Caco-2 (cell line): ENCODE measurements at places on chromosomes 16 and 17. TPM values are rescaled to one million over a fixed set of nuclear protein-coding genes. Genes with fewer than 3 reads are reported as not detected.

DNA sequence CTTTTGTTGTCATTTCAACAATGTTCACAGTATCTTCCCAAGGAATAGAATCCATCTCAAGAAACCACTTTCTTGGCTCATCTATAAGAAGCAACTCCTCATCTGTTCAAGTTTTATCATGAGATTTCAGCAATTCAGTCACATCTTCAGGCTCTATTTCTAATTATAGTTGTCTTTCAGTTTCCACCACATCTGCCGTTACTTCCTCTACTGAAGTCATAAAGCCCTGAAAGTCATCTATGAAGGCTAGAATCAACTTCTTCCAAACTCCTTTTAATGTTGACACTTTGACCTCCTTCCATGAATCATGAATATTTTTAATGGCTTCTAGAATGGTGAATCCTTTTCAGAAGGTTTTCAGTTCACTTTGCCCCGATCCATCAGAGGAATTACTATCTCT is 102.1 kb downstream of the CDH13 start:
- H3K4me3 ChIP-seq, result no peak overlapping the region
- no peak overlapping the region for H3K27ac ChIP-seq
- no peaks in the 10 kb centered on the region for H3K27me3 ChIP-seq
- no peak for DNase-seq
- H3K36me3 ChIP-seq, result no peaks in the 10 kb centered on the region

DNA sequence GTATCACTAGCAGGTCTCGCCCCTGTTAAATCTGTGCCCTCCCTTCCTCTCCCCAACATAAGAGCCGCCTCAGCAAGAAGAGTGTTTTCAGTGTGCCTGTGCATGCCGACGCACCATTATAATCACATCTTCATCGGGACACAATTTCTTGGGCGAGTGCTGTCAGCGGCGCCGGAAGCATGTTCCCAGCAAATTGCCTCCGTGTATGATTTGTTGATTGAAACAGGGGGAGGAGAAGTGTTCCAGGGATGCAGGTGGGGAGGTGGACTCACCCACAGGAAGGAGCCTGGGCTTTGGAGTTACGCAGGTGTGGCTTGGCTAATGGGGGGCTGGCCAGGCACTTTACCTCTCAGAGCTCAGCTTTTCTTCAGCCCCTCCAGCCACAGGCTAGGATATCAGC is 53.6 kb downstream of the SPACA3 start:
- H3K27me3 ChIP-seq, result no peaks in the 10 kb centered on the region
- no peak for DNase-seq
- H3K4me1 ChIP-seq, result no peaks in the 10 kb centered on the region
- no peak overlapping the region for H3K27ac ChIP-seq

DNA sequence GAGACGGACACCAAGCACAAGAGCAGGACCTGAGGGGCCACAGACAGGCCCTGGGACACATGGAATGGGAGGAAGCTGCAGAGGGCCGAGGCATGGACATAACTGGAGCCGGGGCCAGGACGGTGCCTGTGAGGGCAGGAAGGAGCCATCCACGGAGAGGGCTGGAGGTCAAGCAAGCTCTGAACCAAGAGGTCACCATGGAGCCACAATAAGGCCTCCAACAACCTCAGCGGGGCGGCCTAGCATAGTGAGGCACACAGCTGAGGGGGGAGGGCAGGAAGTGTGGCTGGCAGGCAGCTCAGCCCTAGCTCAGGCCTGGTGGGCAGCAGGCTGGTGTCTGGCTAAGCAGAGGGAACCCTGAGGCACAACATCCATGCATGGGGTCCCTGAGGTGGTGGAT is 4.4 kb downstream of the MCRIP1 start:
- no peaks in the 10 kb centered on the region for H3K36me3 ChIP-seq
- H3K4me3 ChIP-seq, result no peak overlapping the region
- no peak overlapping the region for H3K27ac ChIP-seq

The SDK2 gene
- total RNA-seq, result 0.09 and 0.14 TPM in 2 replicates
